Endothelial cell of umbilical vein (primary cell): ENCODE measurements at places on chromosomes 2 and 18. TPM values are rescaled to one million over a fixed set of nuclear protein-coding genes. Genes with fewer than 3 reads are reported as not detected.

The PIEZO2 gene
- polyA plus RNA-seq: 1.2 and 1.7 TPM in 2 replicates

The CFAP53 gene
- polyA plus RNA-seq: 0.10 and 0.12 TPM in 2 replicates

The STARD6 gene
- polyA plus RNA-seq: not detected in 2 replicates

The NOSTRIN gene
- polyA plus RNA-seq: 0.03 TPM in 1 of 2 replicates, not detected in the other

The C2orf42 gene
- polyA plus RNA-seq: 6.8 and 7.9 TPM in 2 replicates

The TM4SF20 gene
- not detected in 2 replicates for polyA plus RNA-seq

The RAD51AP2 gene
- not detected in 2 replicates for polyA plus RNA-seq

The EXOC6B gene
- polyA plus RNA-seq: 9.0 and 10.8 TPM in 2 replicates

The C2orf78 gene
- not detected in 2 replicates for polyA plus RNA-seq

DNA sequence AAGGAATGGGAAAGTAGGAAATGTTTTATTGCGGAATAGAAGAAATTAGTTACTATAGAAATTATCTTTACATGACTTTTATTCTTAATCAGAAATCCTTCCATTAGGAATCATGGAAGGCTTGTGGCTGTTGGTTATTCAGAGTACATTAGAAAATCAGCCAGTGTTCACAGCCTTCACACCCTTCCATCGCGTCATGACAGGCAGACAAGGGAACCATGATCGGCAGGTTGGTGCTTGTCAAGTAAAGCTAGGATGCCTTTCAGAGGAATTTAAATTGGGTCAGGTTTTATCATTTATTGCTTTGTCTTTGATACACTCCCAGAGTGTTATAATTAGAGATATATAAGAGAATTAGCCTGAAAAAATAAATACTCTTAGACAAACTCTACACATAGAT, 400.6 kb downstream of the THSD7B start:
- no peak for DNase-seq
- no peaks in the 10 kb centered on the region for H3K27me3 ChIP-seq
- no peak overlapping the region for H3K4me3 ChIP-seq
- no peaks in the 10 kb centered on the region for H3K4me1 ChIP-seq
- no peak overlapping the region for H3K27ac ChIP-seq
- H3K36me3 ChIP-seq: no peaks in the 10 kb centered on the region

- H3K27ac ChIP-seq: no peak overlapping the region
- DNase-seq: no peak
- no peak overlapping the region for H3K4me3 ChIP-seq
- no peaks in the 10 kb centered on the region for H3K4me1 ChIP-seq
- H3K27me3 ChIP-seq: no peaks in the 10 kb centered on the region
These were observed 132.0 kb downstream of the VWC2L start for GRCh38 chr2:214542866-214543265.

- DNase-seq: no peak
- H3K36me3 ChIP-seq: no peaks in the 10 kb centered on the region
- no peaks in the 10 kb centered on the region for H3K27me3 ChIP-seq
- no peak overlapping the region for H3K4me3 ChIP-seq
These were observed 185.4 kb upstream of the REV1 start for GRCh38 chr2:99675130-99675661.

DNA sequence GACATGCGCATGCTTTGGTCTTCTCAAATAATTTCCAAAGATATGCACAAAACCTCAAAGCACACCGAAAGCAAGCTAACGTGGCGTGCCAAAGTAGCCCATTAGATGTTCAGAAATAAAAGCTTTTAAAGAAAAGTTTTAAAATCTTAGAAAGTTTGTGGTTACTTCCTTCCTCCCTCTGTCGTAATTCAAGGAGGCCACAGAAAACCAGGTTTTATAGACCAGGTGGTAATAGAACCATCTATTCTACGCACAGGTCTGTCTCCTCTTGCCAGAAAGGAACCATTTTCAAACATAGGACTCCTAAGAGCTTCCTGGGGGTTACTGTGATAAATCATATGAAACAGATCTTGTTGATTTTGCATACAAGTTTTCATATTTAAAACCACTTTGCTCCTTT, 487.2 kb downstream of the ARHGAP15 start:
- no peaks in the 10 kb centered on the region for H3K27me3 ChIP-seq
- no peak overlapping the region for H3K27ac ChIP-seq
- no peak for DNase-seq
- H3K4me3 ChIP-seq: no peak overlapping the region

DNA sequence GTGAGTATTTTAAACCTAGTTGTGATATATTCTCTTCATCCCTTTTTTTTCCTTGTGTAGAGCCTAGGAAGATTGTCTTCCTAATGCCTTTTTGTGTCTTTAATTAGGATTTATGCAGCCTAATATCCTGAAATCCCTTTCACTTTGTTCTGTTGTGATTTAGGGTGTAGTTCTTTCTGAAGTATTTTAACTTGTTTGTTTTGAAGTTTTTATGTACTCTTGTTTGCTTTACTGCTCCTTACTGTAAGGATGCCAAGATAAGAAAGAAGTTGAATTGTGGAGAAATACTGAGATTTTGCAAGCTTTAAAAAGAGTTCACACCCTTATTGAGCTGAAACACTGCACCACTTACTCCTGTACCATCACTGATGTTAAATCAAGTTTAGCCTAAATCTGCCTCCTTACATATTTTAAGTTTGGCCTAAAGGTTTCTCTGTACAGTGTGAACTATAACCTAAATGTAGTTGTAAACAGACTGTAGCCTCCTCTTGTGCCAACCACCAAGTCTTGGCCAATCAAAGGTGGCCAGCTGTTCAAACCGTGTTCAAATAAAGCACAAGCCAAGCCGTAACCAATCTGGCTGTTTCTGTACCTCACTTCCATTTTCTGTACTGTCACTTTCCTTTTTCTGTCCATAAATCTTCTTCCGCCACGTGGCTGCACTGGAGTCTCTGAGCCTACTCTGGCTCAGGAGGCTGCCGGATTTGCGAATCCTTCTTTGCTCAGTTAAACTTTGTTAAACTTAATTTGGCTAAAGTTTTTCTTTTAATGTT, 17.7 kb upstream of the ACOXL start:
- no peak overlapping the region for H3K4me3 ChIP-seq
- no peak overlapping the region for H3K27ac ChIP-seq
- no peak for DNase-seq
- peaks cover 58% of the 10 kb centered on the region for H3K27me3 ChIP-seq
- no peaks in the 10 kb centered on the region for H3K36me3 ChIP-seq

DNA sequence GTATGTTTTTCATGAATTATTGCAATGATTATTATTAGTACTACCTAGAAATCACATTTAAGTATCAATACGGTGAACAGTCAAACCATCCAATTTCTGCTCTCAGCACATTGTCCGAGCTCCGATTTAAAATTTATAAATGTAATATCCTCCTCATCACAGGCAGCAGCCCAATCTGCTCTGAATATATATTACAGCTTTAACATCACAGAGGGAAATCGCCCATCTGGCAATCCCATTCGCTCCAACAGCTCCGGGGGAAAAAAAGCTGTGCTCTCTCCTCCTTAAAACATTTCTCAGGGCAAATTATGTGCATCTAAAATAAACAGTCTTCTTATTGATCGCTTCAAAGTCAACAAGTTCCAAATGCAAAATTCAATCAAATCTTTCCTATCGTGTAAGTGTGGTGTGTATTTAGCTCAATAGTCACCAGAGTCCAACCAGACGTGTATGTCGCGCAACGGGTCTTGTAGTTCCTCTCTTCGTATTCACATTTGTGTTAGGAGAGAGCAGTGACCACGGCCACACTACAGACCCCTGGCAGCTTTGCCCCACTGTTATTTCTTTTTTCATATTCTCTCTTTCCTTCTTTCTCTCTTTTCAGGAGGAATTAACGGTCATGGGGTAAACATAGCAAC, 2.4 kb downstream of the FIGN start:
- H3K27ac ChIP-seq: no peak overlapping the region
- peaks cover 11% of the 10 kb centered on the region for H3K4me1 ChIP-seq
- H3K36me3 ChIP-seq: no peaks in the 10 kb centered on the region
- no peaks in the 10 kb centered on the region for H3K27me3 ChIP-seq

GRCh38 chr2:55357927-55358326, 61.7 kb downstream of the CCDC88A start:
- DNase-seq: no peak
- H3K27me3 ChIP-seq: no peaks in the 10 kb centered on the region
- H3K27ac ChIP-seq: no peak overlapping the region
- H3K36me3 ChIP-seq: no peaks in the 10 kb centered on the region

DNA sequence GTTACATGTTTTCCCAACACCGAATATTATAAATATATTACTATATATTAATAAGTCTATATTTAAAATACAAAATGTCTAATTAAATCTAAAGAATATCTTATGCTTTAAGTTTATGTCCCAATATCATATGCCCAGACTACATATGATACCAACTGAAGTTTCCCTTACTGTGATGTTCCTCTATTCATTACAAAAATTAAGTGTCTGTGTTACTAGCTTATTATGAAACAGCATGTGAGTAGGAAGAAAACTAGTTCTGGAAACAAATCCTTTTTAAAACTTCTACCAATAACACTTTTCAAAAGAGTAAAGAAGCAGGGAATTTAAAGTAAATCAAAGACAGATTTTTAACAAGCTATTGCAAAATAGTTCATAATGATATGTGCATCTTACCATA, 17.8 kb downstream of the HNRNPLL start:
- H3K36me3 ChIP-seq: peaks cover 18% of the 10 kb centered on the region
- no peak for DNase-seq
- H3K27ac ChIP-seq: no peak overlapping the region
- H3K4me3 ChIP-seq: no peak overlapping the region

DNA sequence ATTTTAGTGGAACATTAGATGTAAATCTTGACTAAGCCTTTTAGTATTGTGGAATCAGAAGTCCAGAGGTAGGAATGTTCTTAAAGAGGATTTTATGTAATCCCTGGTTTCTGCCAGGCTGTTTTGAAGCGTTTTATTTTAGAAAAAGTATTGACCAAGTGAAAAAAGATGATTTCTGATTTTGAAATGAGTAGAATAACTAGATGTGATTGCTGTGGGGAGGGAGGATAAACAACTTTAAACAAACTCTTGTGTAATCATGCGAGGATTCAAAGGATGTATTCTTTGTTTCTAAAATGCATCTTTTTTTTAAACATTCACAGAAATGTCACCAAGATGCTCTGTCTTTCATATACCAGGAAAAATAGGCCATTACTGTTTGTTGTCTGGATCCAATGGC, 53.9 kb downstream of the PHLPP1 start:
- H3K4me3 ChIP-seq: no peak overlapping the region
- H3K27ac ChIP-seq: no peak overlapping the region
- H3K27me3 ChIP-seq: no peaks in the 10 kb centered on the region
- H3K4me1 ChIP-seq: peaks cover 9% of the 10 kb centered on the region

DNA sequence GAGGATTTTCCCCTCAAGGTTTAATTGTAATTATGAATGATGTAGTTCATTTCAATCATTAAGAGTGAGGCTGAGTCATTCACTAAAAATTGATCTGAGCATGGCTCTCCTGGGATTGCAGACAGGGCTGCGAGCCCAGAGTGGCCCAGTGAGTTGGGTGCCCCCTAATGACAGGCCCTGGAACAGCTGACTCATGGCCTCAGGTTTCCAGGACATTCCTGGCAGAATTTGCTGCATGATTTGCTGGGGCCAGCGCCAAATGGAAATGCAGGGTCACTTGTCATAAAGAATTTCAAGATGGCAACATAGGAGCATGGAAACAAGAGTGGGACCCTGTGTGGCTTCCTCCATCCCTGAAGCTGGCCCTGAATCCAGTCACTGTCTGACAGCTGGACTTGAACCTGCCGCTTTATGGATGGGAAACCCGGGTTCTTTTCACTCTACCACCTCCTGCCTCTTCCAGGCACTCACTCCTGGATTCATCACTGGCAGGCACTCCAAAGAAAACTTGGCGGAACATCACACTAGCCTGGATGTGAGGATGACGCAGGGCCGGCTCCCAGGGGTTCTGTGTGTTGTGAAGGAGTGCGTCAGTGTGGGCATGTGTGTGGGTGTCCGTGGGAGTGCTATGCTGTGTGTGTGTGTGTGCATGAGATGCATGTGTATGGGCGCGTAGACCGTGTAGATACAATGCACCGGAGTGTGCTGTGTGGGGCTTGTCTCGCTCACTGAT, 15.2 kb downstream of the OTOF start:
- no peaks in the 10 kb centered on the region for H3K36me3 ChIP-seq
- H3K27me3 ChIP-seq: no peaks in the 10 kb centered on the region
- no peaks in the 10 kb centered on the region for H3K4me1 ChIP-seq
- peak; percentile 46 for DNase-seq
- H3K4me3 ChIP-seq: no peak overlapping the region

DNA sequence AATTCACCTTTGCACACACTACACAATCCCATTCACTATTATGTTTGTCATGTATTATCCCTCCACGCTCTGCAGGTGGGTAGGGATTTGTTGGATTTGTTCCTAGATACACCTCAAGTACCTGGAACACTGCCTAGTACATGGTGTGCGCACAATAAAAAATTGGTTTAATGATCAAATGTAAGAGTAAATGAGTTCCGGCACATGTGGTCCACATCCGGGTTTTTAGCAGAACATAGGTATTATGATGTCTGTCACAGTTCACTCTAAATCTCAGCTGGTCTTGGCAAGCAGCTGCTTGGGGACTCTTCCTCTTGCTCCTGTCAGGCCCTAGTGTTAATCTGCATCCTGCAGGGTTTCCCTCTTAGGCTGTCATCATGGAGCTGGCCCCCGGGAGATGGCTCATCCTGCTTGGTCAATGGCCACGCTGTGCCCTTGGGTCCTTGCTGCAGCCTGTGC, 21.8 kb upstream of the IL1R1 start:
- no peaks in the 10 kb centered on the region for H3K36me3 ChIP-seq
- DNase-seq: no peak
- H3K4me1 ChIP-seq: no peaks in the 10 kb centered on the region
- no peak overlapping the region for H3K27ac ChIP-seq
- H3K4me3 ChIP-seq: no peak overlapping the region
- no peaks in the 10 kb centered on the region for H3K27me3 ChIP-seq

DNA sequence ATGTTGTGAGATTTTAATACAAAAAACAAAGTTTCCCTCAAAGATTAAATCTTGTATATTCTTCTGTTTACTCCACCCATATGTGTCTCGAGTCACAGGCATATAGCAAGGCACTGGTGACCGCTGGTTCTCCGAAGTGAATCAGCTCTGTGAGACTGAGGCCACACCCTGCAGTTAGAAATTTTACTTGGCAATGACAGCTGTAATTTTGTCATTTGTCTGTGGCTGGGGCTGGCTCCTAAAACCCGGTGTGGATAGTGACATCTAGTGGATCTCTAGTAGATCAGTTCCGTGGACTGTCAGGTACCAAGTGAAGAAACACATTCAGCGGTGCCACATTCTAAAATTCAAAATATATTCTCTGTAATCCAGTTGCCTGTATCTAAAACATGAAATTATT, 278.0 kb downstream of the NEDD4L start:
- DNase-seq: peak; percentile 65
- peak overlapping the region; percentile 45 for H3K27ac ChIP-seq
- H3K36me3 ChIP-seq: no peaks in the 10 kb centered on the region
- H3K27me3 ChIP-seq: no peaks in the 10 kb centered on the region

- H3K27me3 ChIP-seq: no peaks in the 10 kb centered on the region
- no peak for DNase-seq
- H3K36me3 ChIP-seq: no peaks in the 10 kb centered on the region
These were observed 63.9 kb downstream of the STK39 start for GRCh38 chr2:168183308-168183997.

- no peak overlapping the region for H3K4me3 ChIP-seq
- H3K27ac ChIP-seq: no peak overlapping the region
- H3K27me3 ChIP-seq: peaks cover 1% of the 10 kb centered on the region
- no peak for DNase-seq
- no peaks in the 10 kb centered on the region for H3K36me3 ChIP-seq
These were observed 542.8 kb upstream of the ID2 start for GRCh38 chr2:8138923-8139667.

GRCh38 chr2:136917411-136917881, 152.1 kb downstream of the THSD7B start:
- no peaks in the 10 kb centered on the region for H3K4me1 ChIP-seq
- H3K27me3 ChIP-seq: no peaks in the 10 kb centered on the region
- peak; percentile 18 for DNase-seq
- no peak overlapping the region for H3K4me3 ChIP-seq

GRCh38 chr2:128633501-128633900, 314.8 kb upstream of the HS6ST1 start:
- DNase-seq: no peak
- no peaks in the 10 kb centered on the region for H3K27me3 ChIP-seq
- H3K4me1 ChIP-seq: no peaks in the 10 kb centered on the region
- H3K27ac ChIP-seq: no peak overlapping the region
